ENCODE measurements at places on chromosomes 5 and 9.
A peak's percentile ranks its signal among the peaks of the same experiment; 100 is the strongest.

DNA sequence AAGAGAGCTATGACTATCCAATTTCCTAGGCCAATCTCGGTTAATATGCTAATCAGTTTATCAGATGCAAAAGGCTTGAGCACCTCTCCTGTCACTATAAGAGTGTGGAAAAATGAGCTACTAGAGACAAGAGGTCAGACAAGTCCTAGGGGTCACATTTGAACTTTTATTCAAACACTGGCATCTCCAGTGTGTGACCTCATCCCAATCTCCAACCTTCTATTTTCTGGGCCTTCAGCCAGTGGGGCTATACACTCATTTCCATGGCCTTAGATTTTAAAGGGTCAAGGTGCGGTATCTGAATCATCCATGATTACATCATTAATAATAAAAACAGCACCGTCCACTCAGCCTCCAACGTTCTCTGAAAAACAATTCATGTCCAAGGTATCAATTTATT lies 139.6 kb upstream of the LRRTM2 start:
- no peak for DNase-seq

GRCh38 chr5:89929173-89929572 lies 480.4 kb downstream of the CETN3 start:
- DNase-seq, result no peak

GRCh38 chr5:95940758-95941682 lies 20.6 kb downstream of the ELL2 start:
- DNase-seq, result no peak

DNA sequence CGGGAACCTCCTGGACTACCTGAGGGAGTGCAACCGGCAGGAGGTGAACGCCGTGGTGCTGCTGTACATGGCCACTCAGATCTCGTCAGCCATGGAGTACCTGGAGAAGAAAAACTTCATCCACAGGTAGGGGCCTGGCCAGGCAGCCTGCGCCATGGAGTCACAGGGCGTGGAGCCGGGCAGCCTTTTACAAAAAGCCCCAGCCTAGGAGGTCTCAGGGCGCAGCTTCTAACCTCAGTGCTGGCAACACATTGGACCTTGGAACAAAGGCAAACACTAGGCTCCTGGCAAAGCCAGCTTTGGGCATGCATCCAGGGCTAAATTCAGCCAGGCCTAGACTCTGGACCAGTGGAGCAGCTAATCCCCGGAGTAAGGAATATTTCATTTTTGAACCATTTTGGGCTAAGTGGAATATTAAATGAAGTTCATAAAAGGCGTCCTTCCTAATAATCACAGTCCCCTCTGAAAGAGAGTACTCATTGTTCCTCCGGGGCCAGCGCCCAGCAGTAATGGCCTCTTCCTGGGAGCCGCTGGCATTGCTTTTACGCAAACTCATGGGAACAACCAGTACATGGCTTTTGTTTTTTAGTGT lies 23.6 kb downstream of the QRFP start:
- no peak for DNase-seq

DNA sequence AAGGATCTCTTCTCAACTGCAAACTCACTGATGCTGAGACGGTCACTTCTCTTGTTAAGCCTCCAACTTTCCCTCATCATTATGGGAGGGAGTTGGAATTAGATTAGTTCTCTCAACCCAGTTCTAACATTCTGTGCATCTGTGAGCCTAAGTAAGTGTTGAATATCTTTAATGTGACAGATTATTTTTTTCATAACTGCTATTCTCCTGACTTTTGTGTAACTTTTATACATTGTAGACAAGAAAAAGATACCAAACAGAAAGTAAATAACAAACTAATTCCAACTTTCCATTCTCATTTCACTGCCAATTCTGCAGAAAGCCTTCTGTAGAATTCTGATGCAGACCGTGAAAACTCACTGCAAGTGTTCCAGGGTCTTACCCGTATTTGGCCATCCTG lies 813.5 kb downstream of the TLE4 start:
- DNase-seq, result no peak

- DNase-seq, result no peak
Observed at GRCh38 chr9:123568691-123569688, 213.0 kb downstream of the CRB2 start.

GRCh38 chr5:133723651-133724366 lies 111.5 kb upstream of the FSTL4 start:
- DNase-seq, result no peak

- no peak for DNase-seq
Observed at GRCh38 chr9:105066275-105066865, 138.4 kb upstream of the ABCA1 start.

- no peak for DNase-seq
Observed at GRCh38 chr5:31999470-31999869, 174.6 kb downstream of the GOLPH3 start.

GRCh38 chr9:106769331-106769730 lies 93.6 kb upstream of the ZNF462 start:
- DNase-seq, result no peak

- DNase-seq, result peak; percentile 24
Observed at GRCh38 chr5:150562832-150563231, 54.9 kb downstream of the NDST1 start.

DNA sequence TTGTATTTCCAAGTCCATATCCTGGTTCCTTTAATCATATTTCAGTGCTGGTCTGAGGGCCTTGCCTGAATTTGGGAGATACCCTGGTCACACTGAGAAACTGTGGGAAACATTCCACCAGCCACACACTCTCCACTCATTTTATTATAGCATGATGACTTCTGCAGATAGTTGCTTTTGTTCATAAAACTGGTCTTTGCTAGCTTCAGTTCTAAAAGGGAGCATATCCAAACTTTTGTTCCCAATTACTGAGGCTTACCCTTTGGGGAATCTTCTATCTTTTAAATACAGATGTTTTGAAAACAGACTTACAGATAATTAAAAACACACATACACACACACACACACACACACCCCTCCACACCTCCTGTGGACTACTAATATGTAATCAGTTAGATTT lies 21.0 kb downstream of the DMGDH start:
- DNase-seq, result no peak

GRCh38 chr5:89095341-89095740 lies 212.4 kb upstream of the MEF2C start:
- no peak for DNase-seq

DNA sequence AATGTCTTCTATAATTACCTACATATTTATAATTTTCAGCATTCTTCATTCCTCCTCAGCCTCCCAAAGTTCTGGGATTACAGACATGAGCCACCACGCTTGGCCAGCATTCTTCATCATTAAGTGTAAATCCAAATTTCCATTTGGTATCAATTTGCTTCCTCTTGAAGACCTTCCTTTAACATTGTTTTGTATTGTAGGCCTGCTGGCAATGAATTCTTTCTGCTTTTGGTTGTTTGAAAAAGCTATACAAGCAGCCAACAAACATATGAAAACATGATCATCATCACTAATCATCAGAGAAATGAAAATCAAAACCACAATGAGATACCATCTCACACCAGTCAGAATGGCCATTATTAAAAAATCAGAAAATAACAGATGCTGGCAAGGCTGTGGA lies 56.4 kb downstream of the GCNT4 start:
- no peak for DNase-seq

GRCh38 chr5:166772770-166773169 lies 1518.7 kb upstream of the WWC1 start:
- peak; percentile 3 for DNase-seq

- no peak for DNase-seq
Observed at GRCh38 chr9:130670644-130671043, 6.2 kb downstream of the PRDM12 start.

- DNase-seq, result no peak
Observed at GRCh38 chr5:95599252-95599651, 20.6 kb upstream of the GPR150 start.

- no peak for DNase-seq
Observed at GRCh38 chr5:154498591-154498990, 20.6 kb upstream of the HAND1 start.

DNA sequence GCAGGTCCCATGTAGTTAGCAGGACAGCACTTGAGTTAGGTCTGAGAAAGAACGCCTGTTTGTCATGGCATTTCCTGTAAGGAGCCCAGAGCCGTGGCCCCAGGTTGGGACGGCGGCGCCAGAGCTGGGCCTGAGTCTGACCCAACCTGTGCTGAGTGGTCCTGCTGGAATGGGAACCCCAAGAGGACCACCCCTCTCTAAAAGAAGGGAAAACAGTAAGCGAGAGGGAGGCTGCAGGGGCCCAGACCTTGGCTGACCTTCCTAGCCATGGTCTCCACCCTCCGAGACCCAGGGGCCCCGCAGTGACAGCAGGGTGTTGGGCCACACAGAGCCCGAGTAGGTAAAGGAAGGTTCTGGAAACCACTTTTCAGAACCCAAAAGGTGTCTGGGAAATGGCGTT lies 1.8 kb upstream of the LRRC14B start:
- no peak for DNase-seq

DNA sequence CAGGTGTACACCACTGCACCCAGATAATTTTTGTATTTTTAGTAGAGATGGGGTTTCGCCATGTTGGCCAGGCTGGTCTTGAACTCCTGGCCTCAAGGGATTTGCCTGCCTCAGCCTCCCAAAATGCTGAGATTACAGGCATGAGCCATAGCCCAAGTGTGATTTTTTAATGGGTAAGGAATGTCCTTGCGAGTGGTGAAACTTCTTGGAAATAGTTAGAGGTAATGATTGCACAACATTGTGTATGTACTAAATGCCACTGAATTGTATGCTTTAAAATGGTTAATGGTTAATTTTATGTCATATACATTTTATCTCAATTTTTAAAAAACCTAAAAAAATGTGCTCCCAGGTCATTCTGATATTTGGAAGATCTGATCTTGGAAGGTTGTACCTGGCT lies 59.9 kb upstream of the IL6ST start:
- no peak for DNase-seq

DNA sequence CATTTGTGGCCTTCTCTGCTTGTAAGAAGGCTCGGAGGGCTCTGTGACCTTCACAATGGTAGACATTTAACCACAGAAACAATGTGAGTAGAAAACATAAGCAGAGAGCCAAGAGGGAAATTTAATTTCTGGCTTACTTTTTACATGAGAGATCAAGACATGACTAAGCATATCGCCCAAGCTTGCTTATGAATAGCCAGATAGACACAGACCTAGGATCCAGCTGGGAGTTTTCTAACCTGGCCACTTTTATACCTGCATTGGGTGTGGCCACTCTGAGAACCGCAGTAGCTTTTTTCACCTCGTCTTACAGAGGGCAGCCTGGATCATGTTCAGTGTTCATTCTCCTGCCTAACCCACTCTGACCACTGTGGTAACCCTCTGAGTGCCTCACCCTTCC lies 244.9 kb upstream of the KCNN2 start:
- DNase-seq, result no peak

DNA sequence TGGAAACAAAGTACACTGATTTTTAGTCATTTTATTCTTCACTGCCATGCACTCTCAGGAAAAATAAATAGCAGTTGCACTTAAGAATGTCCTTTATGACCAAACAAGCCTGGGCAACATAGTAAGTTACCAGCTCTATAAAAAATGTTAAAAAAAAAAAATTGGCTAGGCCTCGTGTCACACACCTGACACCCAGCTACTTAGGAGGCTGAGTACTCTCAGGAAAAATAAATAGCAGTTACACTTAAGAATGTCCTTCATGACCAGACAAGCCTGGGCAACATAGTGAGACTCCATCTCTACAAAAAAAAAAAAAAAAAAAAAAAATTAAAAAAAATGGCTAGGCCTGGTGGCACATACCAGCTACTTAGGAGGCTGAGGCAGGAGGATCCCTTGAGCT lies 304.6 kb downstream of the SLCO4C1 start:
- DNase-seq, result no peak

DNA sequence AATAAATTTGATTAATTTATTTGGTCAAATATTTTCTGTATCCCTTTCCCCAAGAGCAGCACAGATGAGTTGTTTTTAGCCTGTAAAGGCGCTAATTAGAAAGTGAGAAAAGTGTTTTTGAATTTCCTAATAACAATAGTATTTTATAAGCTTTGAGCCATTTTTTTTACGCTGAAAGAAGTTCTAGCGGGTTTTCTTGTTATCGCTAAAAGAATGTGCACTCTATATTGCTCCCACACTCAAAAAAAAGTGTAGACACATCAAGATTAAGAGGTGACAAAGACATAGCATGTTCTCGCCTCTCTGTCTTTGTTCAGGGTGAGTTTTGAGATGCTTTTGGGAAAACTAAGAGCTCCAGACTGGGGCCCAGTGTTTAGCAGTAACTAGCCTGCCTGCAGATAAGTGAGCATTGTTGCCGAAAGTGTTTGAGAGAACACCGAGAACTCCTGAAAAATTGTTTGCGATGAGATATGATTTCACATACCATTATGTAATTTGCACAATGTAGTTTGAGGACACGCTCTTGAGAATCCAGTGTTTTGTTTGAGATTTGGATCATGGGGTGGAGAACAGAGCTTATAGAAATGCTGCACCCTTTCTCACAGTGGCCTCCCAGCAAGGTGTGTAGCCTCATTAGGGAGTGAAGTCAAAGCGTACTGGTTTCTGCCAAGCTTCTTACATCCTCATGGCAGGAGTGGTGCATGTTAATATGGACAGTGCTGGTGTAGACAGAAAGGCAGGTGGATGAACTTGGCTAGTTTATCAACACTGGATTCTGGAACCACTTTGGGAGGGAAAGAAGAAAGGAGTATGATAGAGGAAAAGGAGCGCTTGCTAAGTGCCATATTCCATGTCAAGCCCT lies 1.5 kb downstream of the F2R start:
- DNase-seq, result no peak

DNA sequence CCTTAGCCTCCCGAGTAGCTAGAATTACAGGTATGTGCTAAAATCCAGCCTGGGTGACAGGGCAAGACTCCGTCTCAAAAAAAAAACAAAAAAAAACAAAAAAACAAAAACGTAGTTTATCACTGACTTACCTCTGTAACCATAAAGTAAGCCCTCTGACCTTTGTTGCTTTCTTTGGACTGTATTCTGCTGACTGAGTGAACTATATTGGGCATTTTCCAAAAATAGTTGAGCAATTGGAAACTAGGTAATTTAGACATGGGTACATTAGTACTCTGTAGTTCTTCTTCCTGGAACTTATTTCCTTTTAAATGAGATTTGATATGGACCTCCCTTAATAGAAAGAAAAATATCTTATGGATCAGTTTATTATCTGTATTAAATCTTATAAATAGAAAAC lies 66.6 kb downstream of the ANKHD1 start:
- DNase-seq, result no peak

DNA sequence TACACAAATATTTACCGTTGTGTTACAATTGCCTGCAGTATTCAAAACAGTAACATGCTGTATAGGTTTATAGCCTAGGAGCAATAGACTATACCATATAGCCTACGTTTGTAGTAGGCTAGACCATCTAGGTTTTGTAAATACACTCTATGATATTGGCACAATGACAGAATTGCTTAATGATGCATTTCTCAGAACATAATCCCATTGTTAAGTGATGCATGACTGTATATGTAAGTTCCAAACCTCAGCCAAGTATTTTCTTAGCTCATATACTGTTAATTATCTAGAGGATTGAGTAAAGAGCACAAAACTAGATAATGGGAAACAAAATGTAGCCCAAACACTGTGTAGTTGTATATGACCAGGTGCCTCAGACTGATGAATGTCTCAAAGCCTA lies 220.1 kb downstream of the ANXA1 start:
- DNase-seq, result no peak

- DNase-seq, result no peak
Observed at GRCh38 chr5:180553530-180553929, 37.8 kb downstream of the SCGB3A1 start.

- no peak for DNase-seq
Observed at GRCh38 chr5:5278815-5279381, 138.8 kb downstream of the ADAMTS16 start.

- DNase-seq, result no peak
Observed at GRCh38 chr9:129627556-129628440, 1.8 kb downstream of the NTMT1 start.

- DNase-seq, result no peak
Observed at GRCh38 chr5:173159256-173159655, 14.9 kb downstream of the BNIP1 start.

Measured in activated CD4-positive, alpha-beta T cell treated with anti-CD3 and anti-CD28 coated beads, Interleukin-2, amount 50 U/mL, for 16 hours (primary cell).